ENCODE measurements at places on chromosomes 3 and 15. TPM values are rescaled to one million over a fixed set of nuclear protein-coding genes. Genes with fewer than 3 reads are reported as not detected.

The LMAN1L gene
- not detected for total RNA-seq

The FOXL2NB gene
- total RNA-seq = not detected

The FBXO40 gene
- total RNA-seq = not detected

The CHDH gene
- total RNA-seq = 0.59 TPM

The PPIP5K1 gene
- total RNA-seq = 38.6 TPM

The SLC22A14 gene
- total RNA-seq = not detected

All from activated CD4-positive, alpha-beta memory T cell treated with anti-CD3 and anti-CD28 coated beads for 36 hours (primary cell).